T-helper 1 cell (primary cell): ENCODE measurements at places on chromosomes 4 and X.
A peak's percentile ranks its signal among the peaks of the same experiment; 100 is the strongest.

GRCh38 chr4:22932326-22932725 lies 239.6 kb downstream of the GBA3 start:
- DNase-seq: no peak

DNA sequence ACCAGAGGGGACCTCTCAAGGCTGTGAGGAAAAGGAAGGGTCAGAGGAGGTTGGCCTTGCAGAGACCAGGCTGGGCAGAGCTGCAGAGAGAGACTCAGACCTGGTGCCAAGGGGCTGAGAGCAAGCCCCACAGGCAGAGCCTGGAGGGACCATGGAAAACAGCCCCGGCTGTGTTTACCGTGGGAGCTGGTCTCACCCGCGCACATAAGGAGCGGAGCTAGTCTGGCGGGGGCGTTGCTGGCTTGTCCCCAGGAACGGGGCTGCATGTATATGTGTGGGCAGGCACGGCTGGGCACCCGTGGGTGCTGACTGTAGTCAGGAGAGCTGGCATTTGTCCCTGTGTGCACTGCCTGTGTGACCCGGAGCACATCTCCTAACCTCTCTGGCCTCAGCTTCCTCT lies 45.7 kb downstream of the C4orf50 start:
- no peak for DNase-seq

DNA sequence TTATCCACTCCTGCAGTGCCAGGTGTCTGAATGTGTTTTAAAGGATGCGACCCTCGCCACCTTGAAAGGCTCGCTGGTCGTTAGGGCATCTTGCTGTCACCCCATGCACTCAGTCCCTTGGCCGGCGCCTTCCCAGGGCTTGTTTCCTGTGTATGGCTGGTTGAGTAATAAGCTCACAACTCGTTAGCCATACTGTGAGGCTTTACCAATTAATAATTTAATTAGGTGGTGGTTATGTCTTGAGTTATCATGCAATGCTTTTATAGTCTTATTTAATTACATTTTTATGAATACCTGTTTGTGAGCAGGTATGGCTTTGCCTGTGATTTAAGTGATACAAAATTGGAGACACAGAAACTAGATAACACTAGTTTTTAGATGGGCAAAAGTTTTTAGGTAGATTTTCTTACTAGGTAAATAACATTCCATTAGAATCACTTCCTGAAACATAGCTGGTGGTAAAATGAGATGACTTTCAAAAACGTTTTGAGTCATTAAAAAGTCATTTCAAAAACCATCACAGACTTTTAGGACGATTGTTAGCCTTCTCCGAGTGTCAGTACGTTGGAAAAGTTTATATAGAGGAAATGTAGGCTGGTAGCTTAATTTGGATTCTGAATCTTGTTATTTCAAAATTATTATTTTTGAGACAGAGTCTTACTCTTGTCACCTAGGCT lies 18.2 kb downstream of the PTTG2 start:
- DNase-seq: peak; percentile 4

- DNase-seq: no peak
Observed at GRCh38 chr4:99857307-99857706, 36.9 kb downstream of the LAMTOR3 start.
